Kidney tubule cell (primary cell): ENCODE measurements at places on chromosomes 6 and 20.

DNA sequence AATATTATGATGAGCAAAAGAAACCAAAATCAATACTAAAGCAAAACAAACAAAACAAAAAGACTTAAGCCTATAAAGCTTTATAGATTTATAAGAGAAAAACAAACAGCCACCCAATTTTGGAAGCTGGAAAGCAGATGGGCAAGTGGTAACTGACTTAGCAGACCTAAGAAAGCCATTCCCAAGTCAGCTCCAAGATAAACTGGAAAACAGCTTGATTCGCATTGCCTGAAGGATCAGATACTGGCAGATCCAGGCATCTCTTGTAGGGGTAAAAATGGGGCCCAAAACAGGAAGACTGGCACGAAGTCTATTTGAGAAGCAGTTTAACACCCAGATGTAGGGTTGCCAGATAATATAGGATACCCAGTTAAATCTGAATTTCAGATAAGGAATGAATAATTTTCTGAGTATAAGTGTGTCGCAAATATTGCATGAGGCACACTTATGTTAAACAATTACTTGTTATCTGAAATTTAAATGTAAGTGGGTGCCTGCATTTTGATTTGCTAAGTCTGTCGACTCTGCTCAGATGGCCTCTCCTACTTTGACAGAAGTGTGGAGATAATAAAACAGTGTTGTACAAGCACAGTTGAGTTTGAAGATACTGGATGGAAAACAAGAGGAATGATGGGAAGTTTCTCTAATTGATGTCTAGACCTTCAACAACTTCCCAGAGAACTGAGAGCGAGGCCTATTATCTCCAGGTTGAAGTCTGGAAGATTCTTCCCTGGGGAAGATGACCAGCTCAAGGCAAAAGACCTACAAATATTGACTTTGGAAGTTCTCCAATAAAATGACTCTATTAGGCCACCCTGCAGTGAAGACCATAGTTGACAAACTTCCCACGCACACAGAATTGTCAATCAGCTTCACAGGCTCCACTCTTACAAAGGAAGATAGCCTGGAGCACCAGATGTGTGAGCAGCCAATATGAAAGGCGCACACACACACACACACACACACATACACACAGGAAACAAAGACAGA lies 113.4 kb downstream of the FAM50B start:
- DNase-seq, result no peak

DNA sequence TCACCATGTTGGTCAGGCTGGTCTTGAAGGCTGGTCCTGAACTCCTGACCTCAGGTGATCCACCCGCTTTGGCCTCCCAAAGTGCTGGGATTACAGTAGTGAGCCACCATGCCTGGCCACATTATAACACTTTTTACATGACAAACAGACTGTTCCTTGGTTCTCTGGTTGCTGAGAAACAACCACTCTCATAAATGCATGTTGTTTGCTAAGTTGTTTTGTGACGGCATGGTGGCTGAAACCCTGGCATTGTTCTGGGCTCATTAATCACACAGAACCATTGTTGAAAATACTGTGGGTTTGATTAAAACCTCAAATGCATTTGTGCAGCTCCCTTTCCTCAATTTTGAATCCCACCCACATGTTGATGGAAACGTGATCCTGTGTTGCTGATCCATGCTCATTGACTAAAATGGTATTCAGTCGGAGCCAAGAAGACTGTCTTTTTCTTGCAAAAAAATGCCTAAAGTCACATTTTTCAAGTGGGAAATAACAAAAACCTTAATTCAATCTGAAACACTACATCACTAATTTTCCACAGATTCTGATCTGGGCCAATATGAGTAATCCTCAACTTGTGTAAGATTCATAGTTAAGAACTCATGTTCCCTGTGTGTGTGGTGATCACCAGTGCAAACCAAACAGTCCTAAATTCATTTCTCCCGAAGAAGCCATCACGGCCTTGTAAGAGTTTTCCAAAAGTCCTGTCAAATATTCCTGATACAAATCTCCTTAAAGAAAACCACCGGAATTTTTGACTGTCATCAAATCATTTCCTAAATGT lies 132.8 kb downstream of the FNDC1 start:
- DNase-seq, result no peak

DNA sequence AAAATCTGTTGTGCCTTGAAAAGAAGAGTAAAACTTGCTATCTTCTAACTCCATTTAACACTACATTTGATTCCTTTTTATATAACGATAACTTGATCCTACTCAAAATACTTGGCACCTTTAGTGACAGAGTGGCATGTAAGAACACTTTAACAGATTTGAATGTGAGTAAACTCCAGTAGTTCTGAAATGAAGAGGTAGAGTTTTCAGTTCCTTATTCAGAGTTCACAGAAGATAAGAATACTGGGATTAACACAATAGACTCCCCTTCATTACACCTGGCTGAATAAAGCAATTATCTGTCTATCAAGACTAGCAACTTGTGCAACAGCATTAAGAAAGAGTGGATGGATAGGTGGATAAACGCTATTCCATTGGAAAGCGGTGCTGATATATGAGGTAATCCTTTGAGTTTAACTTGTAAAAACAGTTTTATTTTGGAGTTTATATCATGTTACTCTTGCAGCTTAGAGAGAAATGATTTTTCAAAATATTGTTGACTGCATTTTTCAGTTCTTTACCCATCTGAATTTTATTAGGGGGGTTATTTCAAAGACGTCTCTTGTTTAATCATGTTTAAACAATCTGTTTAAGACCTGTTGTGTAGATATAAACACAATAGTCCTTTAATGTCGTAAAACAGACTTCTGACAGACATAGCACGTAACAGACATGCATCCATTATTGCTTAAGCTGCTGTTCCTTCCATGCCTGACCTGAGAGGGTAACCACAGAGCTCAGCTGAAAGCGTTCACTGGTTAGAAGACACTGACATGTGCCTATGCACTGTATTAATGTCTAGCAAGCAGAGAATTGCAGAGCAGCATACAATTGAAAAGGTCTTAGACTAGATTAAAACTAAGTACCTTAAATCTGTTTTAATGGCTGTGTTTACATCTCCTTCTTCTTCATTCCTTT lies 102.4 kb upstream of the SUPT3H start:
- peak; percentile 50 for DNase-seq

DNA sequence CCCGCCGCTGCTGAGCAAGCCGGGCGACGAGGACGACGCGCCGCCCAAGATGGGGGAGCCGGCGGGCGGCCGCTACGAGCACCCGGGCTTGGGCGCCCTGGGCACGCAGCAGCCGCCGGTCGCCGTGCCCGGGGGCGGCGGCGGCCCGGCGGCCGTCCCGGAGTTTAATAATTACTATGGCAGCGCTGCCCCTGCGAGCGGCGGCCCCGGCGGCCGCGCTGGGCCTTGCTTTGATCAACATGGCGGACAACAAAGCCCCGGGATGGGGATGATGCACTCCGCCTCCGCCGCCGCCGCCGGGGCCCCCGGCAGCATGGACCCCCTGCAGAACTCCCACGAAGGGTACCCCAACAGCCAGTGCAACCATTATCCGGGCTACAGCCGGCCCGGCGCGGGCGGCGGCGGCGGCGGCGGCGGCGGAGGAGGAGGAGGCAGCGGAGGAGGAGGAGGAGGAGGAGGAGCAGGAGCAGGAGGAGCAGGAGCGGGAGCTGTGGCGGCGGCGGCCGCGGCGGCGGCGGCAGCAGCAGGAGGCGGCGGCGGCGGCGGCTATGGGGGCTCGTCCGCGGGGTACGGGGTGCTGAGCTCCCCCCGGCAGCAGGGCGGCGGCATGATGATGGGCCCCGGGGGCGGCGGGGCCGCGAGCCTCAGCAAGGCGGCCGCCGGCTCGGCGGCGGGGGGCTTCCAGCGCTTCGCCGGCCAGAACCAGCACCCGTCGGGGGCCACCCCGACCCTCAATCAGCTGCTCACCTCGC lies 1.5 kb downstream of the ARID1B start:
- DNase-seq, result peak; percentile 66

DNA sequence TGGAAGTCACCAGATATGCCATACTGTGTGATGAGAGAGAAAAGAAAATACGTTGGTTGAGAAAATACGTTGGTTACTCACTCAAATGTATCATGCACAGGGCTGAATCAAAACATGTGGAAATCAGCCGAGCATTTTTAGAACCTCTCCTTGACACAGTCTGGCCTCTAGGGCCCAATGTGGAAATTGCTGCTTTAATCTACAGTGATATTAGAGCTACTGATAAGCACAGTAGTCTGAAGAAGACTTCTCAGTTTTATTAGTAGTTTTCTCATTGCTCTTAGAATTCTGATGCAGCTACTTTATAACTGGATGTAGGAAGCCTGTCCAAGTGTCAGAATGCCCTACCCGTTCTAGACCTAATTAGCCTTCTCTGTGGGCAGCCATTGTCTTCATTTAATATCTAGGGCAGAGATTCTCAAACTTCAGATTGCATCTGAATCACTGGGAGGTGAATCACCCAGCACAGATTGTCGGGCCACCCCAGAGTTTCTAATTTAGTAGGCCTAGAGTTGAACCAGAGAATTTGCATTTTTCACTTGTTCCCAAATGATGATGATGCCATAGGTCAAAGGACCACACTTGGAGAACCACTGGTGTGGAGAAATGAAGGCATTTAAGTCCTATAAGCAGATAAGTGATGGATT lies 229.1 kb downstream of the PLCB1 start:
- DNase-seq, result peak; percentile 50

GRCh38 chr20:16321291-16321690 lies 252.0 kb downstream of the KIF16B start:
- DNase-seq, result no peak

GRCh38 chr6:64010010-64010409 lies 374.4 kb downstream of the PHF3 start:
- DNase-seq, result peak; percentile 4

DNA sequence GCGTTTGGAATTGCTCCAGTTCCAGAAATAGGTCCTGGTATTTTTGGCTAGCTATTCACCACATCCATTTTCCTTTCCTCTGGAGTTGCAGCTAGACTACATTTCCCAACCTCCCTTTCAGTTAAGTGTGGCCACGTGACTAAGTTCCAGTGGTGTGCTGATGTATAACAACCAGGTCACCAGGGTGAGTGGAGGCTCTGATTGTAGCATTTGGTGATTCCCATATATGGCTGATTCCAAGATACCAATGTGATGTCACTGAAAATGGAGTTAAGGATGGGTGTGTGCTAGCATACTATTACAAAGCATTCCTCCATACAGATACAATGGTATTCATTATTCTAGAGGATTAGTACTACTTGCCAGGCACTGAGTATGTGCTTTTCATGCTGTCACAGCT lies 49.7 kb upstream of the STK35 start:
- no peak for DNase-seq

DNA sequence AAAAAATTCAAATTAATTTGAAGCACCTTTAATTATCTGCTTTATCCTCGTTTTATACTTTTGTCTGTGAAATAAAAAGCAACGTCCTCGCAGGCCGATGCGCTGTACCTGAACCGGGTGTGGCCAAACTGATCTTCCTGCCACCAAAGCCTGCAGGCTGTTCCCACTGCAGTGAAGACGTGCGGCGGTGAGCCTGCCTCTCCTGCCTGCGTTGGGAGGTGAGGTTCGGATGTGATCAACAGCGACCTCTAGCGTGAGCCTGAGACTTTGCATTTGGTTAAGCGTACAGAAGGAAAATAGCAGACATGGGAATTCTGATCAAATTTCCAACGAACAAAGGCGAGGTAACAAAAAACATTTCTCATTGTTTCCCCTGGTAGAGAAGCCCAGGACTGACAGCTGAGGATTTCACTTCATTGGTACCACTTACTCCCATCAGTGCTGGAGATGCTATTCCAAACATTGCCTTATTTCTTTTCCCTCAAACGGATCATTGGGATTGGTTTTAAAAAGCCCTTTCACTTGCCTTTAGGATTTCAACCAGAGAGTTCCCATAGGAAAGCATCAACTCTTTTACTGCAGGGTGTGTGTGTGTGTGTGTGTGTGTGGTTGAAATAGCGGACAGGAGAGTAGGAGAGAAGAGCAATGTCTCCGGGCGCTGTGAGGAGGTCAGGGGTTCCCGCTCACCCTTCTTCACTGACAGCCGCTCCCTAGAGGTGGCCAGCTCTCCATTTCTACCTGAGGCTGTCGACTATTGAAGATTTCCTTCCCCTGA lies 56.6 kb upstream of the CCN6 start:
- peak; percentile 80 for DNase-seq

DNA sequence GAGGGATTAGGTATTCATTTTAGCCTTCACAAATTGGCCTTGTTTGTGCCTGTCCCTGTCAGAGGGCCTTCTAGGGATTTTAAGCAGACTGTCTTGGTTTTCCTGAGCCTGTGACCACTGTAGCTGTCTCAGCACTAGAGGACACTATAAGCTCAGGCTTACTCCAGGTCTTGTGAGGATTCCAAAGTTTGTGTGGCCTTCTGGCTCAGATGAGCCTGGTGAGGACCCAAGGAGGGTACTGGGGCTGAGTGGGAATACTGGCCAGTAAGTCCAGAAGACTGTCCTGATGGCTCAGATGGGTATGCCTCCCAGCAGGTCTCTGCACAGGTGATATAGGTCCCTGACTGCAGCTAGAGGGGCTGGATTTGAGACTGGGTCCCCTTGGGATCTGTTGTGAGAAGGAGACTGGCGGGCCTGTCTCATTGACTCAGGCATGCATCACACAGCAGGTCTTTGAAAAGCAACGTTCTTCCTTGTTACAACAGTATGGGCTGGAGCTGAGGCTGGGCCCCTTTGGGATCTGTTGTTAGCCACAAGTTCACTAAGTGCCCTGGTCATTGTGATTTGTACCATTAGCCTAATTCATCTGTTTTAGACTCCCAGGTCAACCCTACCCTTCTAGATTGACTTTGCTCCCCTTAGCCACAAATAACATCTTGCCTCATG lies 26.3 kb upstream of the TFB1M start:
- peak; percentile 72 for DNase-seq

- DNase-seq, result peak; percentile 65
Observed at GRCh38 chr20:6866741-6867140, 99.3 kb downstream of the BMP2 start.

GRCh38 chr6:11665604-11666326 lies 112.8 kb downstream of the ADTRP start:
- DNase-seq, result no peak

DNA sequence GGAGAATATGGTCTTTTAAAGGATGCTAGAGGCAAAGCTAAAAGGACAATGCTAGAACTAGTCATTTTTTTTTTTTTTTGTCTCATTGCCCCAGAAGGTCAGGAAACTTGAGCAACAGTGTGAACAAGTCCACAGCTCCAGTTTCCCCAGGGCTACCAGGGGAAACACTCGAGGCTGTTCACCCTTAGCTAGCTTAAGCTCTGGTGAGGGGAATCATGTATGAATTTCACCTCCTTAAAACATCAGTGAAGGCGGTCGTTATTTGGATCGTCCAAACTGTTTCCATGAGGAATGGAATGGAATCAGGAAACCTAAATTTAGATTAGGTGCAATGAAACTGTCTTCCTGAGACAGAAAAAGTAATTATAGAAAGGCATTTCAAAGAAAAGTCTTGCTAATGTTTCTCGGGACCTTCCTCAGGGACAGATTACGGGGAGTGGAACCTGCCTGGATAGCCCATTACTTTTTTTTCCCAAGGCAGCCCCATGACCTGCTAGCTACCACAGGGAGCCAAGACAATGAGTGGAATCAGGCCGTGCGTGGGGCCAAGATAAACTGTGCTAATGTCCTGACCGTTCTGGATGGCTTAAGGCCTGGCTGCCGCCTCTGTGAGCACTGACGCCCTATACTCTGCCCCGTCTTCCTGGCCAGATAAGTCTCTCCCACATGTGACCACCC lies 164.8 kb upstream of the SGK1 start:
- no peak for DNase-seq

- DNase-seq, result peak; percentile 34
Observed at GRCh38 chr6:125789576-125790357, 993 bp upstream of the NCOA7 start.

- DNase-seq, result no peak
Observed at GRCh38 chr6:118319416-118319815, 228.7 kb upstream of the PLN start.

- no peak for DNase-seq
Observed at GRCh38 chr6:88472851-88473525, 306.8 kb upstream of the CNR1 start.
